ENCODE measurements at places on chromosomes 7 and 10.

- no peak for DNase-seq
Measured at GRCh38 chr10:74949034-74949832, 122.8 kb downstream of the KAT6B start.

GRCh38 chr7:92761391-92762097, 74.8 kb downstream of the CDK6 start:
- no peak for DNase-seq

- no peak for DNase-seq
Measured at GRCh38 chr10:132765435-132765834, 20.5 kb downstream of the NKX6-2 start.

DNA sequence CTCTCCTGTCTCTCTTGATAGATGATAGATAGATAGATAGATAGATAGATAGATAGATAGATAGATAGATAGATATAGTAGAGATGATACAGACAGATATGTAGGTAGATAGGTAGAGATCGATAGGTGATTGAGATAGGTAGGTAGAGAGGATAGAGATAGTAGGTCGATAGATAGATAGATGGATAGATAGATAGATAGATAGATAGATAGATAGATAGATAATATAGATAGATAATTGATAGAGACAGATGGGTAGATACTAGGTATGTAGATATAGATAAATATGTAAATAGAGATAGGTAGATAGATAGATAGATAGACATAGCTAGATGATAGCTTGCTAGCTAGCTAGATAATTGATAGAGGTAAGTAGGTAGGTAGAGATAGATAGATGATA, 1154.2 kb upstream of the AUTS2 start:
- no peak for DNase-seq

- no peak for DNase-seq
Measured at GRCh38 chr7:80279760-80280159, 145.1 kb downstream of the GNAI1 start.

GRCh38 chr10:132110713-132111112, 45.0 kb downstream of the JAKMIP3 start:
- no peak for DNase-seq

- no peak for DNase-seq
Measured at GRCh38 chr10:79335094-79335469, 12.2 kb upstream of the PPIF start.

GRCh38 chr10:43138757-43139241, 554 bp downstream of the CSGALNACT2 start:
- no peak for DNase-seq

GRCh38 chr7:23333671-23334246, 34.6 kb downstream of the MALSU1 start:
- no peak for DNase-seq

DNA sequence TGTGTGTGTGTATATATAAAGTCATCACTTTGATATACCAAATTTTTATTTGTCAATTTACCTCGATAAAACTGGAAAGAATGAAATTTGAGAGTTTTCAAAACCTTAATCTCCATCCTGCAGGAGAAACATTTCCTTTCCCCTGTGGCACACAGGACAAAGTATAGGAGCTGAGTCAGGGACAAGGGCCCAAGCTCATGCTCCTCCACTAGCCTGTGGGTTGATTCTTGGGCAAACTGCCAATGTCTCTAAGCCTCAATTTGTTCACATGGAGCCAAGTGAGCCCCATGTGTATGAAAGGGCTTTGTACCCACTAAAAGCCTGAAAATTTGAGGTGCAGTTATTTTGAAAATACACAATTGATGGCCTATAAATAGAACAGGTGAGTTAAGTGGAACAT, 60.3 kb upstream of the IL6 start:
- no peak for DNase-seq

GRCh38 chr7:149621776-149622175, 124.2 kb upstream of the ZNF746 start:
- no peak for DNase-seq

GRCh38 chr7:121113288-121113687, 124.8 kb downstream of the CPED1 start:
- no peak for DNase-seq

- DNase-seq: no peak
Measured at GRCh38 chr10:73756183-73756582, 12.0 kb downstream of the SEC24C start.

- DNase-seq: no peak
Measured at GRCh38 chr7:132397070-132397469, 179.2 kb downstream of the PLXNA4 start.

GRCh38 chr7:80637911-80638765, at the start of gene CD36:
Gene CD36 (plus strand): TSS chr7:80638642. CDS start chr7:80646741, 8,099 bp downstream.
- DNase-seq: no peak

DNA sequence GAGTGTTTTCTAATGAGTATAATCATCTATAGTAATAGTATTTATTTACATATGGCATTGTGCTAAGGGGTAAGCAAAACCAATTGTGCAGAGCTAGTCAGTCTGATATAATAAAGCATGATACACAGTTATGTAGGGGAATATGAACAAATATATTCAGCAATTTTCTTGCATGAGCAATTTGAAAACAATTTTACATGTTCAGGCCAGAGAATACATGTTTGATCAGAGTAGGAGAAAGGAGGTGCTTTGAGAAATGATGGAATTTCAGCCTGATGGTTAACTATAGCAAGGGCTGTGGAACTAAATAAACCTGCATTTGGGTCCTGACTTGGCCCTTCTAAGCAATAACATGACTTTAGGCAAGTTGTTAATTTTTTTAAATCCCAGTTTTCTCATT, 214.5 kb downstream of the TWIST1 start:
- no peak for DNase-seq

- no peak for DNase-seq
Measured at GRCh38 chr7:102849538-102849937, 63.3 kb upstream of the LRRC17 start.

DNA sequence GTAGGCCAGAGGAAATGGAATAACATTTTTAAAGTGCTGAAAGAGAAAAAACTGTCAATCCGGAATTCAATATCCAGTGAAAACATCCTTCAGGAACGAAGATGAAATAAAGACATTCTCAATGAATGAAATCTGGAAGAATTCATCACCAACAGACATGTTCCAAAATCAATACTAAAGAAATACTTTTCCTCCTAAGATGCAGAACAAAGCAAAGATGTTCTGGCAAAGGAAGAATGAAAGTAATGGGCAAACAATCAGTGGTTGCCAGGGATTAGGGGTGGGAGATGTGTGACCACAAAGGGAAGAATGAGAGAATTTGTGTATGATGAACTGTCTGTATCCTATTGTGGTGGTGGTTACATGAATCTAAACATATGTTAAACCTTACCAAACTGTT, 52.8 kb upstream of the EEPD1 start:
- DNase-seq: no peak

GRCh38 chr7:95999481-95999880, 227.1 kb downstream of the DYNC1I1 start:
- DNase-seq: no peak

DNA sequence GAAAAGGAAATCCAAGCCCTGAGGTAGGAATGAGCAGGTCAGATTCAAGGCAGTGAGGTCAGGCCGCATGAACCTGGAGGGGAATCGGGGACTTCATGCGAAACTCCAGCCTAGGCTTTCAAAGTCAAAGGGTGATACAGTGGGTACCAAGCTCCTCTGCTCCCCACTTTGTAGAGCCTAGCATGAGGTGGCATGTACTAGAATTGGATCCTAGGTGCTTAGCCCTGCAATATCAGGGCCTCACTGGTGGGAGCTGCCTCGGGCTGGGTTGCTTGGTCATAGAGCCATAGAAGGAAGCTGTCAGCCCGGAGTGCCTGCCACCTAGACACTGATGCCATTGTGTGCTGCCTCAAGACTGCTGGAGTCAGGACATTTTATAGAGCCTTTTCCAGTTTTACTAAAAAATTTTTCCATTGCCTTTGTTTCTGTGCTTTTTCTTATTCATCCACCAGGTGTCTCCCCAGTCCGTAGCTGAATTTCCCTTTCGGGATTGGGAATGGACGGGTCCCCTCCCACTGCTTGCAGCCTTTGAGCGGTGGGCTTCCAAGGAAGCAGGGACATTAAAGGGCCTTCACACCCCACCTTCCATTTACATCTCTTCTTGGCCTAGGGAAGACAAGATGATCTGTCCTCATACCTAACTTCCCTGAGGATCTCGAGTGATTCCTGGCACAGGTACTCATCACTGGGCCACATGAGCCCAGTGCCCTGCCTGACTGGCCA, 5.5 kb upstream of the LZTS2 start:
- no peak for DNase-seq

GRCh38 chr10:97102441-97102840, 83.3 kb downstream of the SLIT1 start:
- DNase-seq: no peak

GRCh38 chr10:126239844-126240243, 148.4 kb downstream of the ADAM12 start:
- no peak for DNase-seq

GRCh38 chr7:105270117-105270516, 118.6 kb downstream of the SRPK2 start:
- DNase-seq: no peak

GRCh38 chr10:124043310-124044142, 49.9 kb downstream of the CHST15 start:
- no peak for DNase-seq

DNA sequence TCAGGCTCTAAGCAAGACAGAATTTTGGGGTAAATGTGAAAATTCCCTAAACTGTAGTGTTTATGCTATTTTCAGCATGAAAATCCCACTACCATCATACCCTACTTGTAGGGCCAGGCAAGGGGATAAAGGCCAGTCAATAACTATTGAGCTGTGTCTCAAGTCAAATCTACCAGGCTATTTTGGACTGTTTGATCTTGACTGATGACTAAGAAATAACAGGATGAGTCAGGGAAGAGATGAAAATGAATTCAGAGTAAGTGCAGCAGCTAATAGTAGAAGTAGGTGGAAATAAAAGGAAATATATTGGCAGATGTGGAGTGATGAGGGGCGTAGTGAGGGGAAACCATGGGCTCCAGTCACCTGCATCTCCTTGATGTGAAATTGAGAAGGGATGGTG, 225.8 kb upstream of the PHYHIPL start:
- no peak for DNase-seq

DNA sequence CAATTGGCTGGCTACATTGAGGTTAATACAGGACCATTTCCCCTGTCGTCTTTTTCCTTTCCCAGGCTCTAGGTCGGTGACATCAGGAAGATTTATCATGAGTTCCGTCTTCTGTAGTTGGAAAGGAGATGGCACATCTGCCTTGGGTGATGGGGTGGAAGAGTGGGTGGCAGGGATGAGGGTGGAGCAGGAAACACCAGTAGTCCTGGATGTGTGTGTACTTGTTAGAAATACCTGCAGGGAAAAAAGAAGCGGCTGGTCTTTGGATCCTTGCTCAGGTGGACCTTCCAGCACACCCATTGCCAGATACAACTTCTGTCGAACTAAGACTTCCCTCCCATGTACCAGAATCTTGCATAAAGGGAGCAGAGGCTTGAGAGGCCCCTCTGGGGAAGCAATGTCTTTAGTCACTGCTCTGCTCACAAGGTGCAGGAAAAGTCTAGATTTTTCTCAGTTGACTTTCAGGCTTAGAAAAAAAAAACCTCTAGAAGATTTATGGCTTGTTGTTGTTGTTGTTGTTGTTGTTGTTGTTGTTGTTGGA, 516.8 kb upstream of the GALNT17 start:
- no peak for DNase-seq

GRCh38 chr7:108659867-108660266, 90.2 kb downstream of the DNAJB9 start:
- no peak for DNase-seq

DNA sequence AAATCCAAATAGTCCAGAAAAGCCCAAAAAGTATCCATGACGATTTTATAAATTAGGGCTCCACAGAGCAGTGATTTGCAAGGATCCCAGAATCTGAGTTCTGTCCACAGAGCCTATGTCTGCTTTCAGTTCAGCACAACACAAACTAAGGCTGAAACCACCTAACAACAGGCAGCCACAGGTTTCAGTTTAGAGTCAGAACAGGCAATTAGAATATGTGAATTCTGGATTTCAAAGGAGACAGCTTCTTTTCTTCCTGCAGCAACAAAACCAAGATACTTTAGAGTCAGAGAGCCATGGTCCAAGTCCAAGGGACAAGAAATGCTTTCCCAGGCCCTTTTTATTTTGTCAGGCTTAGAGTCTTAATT, 23.6 kb downstream of the IFIT3 start:
- no peak for DNase-seq

DNA sequence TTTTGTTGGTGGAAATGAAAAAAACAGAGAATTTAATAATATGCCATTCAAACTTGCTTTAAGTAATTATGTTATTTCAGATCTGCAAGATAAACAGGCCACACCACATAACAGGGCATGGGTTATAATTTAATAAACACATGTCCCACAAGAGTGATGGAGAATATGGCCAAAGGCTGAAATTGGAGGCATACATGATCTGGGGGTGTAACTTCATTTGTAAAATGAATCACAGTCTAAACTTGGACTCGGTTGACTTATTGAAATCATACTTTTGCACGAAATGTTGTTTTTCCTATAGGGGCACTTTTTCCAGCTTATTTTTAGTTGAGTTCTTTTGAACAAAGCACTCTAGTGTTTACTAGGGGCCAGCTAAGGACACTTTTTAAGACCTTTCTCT, 151.6 kb downstream of the TMEM26 start:
- DNase-seq: no peak

GRCh38 chr7:24948739-24949138, 31.2 kb downstream of the OSBPL3 start:
- no peak for DNase-seq

- no peak for DNase-seq
Measured at GRCh38 chr7:56083150-56083785, 9.5 kb downstream of the PHKG1 start.

DNA sequence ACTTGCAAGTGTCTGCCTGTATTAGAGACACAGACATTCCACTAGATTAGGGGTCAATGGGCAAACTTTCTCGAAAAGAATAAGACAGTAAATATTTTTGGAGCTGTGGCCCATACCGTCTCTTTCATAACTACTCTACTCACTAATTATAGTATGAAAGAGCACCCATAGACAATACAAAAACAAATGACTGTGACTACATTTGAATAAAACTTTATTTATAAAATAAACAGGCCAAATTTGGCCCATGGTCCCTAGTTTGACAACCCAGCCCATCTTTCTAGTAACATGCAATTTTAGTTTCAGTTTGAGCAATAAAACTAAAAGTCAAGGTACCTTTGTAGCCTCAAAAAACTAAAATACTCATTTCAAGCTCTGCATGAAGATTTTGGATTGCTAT, 294.6 kb downstream of the PARD3 start:
- no peak for DNase-seq

Measured in 8988T (cell line).